ENCODE measurements at places on chromosomes 13 and 19.

DNA sequence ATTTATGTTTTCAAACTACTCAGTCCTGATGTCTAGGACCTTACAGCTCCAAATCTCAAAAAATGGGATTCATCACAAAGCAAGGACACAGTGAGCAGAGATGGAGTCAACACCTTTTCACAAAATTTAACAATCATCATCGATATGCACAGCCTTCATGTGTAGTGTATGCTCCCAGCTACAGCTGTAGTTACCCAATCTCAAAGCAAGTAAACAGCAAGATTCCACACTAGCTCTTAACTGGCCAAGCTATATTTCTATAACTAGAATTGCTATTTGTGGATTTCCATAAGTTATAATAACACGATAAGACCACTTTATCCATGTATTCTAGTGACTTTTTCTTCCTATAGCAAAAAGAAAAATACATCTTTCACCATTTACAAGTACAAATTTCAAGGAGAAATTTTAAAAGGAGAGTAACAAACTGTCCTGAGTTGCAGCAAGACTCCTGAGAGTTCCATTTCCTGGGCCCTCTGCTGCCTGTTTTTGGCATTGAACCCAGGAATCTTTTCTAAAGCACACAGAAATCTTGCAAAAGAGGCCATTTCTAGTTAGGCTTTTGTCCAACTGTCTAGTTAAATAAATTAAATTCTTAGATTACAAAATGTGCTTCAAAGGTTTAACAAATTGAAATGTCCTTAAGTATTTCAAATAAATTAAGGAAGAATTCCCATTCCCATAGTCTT is 460.6 kb downstream of the FGF14 start:
- no peak for DNase-seq

DNA sequence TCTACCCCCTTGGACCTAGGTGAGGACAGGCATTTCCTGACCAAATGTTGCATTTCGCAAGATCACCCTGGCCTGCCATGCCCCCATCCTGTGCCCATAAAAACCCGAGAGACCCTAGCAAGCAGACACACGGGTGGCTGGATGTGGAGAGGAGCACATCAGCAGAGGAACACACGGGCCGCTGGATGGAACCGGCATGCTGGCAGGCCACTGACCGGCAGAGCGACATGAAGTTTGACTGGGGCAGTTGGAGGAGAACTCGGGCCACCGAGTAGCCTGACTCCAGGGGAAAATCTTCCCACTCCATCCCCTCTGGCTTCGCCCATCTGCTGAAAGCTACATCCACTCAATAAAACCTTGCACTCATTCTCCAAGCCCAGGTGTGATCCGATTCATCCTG is 329.3 kb downstream of the FGF9 start:
- DNase-seq: no peak

GRCh38 chr13:109760402-109760801 is 26.0 kb downstream of the IRS2 start:
- DNase-seq: no peak

- no peak for DNase-seq
Observed at GRCh38 chr13:110815471-110816204, 99.2 kb downstream of the ANKRD10 start.

DNA sequence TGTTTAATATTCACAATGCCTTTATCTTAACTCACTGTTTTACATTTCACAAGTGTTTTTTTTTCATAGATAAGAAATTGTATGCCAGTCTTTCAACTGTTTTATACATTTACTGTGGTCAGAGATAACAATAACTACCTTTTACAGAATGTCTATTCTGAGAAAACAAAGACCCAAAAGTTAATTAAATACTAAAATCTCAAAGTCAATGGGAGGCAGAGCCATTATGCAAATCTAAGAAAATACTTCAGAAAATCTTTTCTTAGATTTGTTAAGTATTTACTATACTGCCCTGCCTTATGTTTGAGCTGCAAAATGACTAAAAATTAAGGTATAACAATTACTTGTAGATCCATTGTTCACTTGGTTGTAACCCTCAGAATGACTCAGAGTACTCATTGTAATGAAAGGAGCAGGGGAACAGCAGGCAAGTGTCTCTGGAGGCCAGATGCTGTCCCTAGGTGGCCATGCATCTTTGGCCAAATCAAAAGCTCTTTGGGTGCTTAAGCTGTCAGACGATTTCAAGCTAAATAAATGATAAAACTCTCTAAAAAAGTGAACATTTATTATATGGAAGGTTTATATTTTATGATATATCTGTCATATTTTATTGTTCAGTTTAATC is 770.1 kb upstream of the PCDH20 start:
- DNase-seq: no peak

DNA sequence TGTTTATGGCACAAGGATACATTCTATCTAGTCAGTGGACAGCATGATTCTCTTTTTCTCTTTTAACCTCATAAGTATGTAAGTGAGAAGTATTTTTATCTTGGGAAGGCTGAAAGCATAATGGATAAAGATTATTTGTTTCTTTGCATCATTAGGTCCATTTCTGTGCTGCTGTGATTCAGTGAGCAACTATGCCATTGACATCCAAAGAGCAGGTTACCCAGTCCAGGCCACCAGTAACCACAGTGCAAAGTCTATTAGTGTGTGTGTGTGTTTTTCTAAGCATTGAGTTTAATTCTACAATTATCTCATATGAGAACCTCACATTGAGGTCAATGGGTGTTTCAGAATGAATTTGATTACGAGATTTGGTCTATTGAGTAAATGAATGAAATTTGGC is 158.8 kb upstream of the DACH1 start:
- DNase-seq: no peak

- DNase-seq: no peak
Observed at GRCh38 chr19:20235156-20235555, 68.1 kb downstream of the ZNF486 start.

GRCh38 chr19:43634872-43635560 is 4.6 kb downstream of the CADM4 start:
- DNase-seq: no peak
